Thoracic aorta (tissue), 2 donors: ENCODE measurements at places on chromosomes 2 and 18. TPM values are rescaled to one million over a fixed set of nuclear protein-coding genes. Genes with fewer than 3 reads are reported as not detected.

- no peak for DNase-seq
These were observed 8.4 kb upstream of the HNRNPLL start for GRCh38 chr2:38610851-38611801.

GPR55 gene
- total RNA-seq = not detected

LOXL3 gene
- total RNA-seq = 16.6 TPM

INHA gene
- total RNA-seq = 1.2 TPM

SERPINB3 gene
- not detected for total RNA-seq

DNA sequence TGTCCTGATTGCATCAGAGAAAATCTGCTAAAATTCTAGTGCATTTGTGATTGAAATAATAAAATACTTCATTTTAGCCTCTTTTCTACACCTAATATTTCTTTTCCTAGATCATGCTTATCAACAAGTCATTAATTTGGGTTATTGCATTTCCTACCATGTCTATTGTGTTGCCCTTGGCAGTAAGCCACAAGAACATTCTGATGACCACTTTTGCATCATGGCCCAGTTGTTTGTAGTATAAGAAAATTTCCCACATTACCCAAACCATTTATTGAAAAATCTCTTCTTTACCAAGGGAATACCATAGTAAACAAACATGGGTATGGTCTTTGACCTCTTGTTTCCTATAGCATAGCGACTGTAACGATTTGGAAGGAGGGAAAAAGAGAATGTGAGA, 76.3 kb downstream of the R3HDM1 start:
- DNase-seq = no peak

- DNase-seq = no peak
These were observed 78.3 kb upstream of the PPP1CB start for GRCh38 chr2:28673338-28673737.

PTPRM gene
- 90.3 TPM for total RNA-seq

DNA sequence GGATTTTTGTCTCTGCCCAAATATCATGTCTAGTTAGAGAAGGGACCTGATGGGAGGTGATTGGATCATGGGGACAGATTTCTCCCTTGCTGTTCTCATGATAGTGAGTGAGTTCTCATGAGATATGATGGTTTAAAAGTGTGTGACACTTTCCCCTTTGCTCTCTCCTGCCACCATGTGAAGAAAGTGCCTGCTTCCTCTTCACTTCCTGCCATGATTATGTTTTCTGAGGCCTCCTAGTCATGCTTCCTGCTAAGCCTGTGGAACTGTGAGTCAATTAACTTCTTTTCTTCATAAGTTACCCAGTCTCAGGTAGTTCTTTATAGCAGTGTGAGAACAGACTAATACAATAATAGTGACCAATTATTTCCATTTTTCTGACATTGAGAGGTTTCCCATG, 167.3 kb upstream of the CYRIA start:
- DNase-seq = no peak

GRCh38 chr2:241738040-241738686, 3.7 kb downstream of the D2HGDH start:
- DNase-seq = no peak

DNA sequence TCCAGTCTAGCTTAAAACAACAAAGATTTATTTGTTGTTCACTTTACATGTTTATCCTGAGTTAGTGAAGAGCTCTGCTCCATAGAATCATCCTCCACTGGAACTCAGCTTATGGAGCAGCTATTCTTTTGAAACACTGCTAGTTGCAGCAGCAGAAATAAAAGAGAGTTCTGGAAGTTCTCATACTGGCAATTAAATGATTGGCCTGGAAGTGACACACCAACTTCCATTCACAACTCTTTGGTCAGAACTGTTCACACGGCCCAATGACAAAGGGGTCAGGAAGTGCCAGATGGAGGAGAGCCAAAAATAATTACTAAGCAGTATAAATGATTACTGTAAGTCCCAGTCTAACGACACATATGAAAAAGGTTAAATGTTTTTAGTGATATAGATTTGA, 39.1 kb downstream of the FBXO11 start:
- no peak for DNase-seq

DNA sequence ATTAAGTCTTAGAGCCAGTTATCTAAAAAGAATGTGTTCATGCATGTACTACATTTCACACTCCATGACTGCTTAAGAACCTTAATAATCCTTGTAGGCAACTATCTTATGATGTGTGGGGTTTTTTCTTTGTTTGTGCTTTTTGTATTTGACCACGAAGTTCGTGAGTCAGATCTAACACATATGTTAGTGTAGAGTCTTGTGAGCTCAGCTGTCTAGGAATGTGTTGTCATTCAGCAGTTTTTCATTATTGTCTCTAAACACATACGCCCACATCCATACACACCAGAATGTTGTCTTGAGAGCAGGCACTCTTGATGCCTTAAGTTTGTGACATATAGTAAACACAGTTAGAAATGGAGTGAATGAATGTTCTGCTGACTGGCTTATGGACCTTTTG, 38.4 kb downstream of the CAB39 start:
- no peak for DNase-seq

- DNase-seq = no peak
These were observed 256.5 kb downstream of the CELF4 start for GRCh38 chr18:37309059-37309458.

DUSP11 gene
- 24.1 TPM for total RNA-seq

CAPN10 gene
- total RNA-seq = 38.2 TPM

DNA sequence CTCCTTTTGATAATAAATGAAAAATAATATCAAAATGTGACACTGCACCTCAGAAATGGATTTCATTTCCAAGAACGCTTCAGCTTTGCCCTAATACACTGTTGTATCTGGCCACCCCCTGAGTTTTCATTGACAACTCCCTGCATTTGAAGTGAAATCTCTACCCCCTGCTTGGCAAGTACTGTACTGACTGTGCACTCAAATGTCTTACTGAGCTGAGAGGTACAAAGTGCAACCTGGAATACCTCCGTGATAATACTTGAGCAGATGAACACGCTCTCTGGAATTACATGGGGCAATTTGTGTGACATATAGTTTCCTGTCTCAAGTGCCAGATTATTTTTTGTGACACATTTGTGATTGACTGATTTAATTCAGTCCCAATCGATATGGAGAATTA, 231.1 kb downstream of the LRP1B start:
- DNase-seq = no peak

DNA sequence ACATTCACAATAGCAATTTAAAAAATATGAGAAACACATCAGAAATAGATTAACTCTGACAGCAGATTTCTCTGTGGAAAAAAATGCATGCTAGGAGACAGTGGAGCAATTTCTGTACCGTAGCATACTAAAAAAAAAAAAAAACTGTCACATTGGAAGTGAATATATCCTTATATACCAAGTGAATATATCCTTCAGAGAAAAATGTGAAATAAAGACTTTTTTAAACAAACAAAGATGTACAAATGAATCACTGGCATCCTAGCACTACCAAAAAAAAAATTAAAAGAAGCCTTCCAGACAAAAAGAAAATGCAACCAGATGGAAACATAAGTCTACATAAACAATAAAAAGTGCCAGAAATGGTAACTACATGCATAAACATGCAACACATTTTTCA, 169.4 kb downstream of the NBAS start:
- DNase-seq = no peak

DNA sequence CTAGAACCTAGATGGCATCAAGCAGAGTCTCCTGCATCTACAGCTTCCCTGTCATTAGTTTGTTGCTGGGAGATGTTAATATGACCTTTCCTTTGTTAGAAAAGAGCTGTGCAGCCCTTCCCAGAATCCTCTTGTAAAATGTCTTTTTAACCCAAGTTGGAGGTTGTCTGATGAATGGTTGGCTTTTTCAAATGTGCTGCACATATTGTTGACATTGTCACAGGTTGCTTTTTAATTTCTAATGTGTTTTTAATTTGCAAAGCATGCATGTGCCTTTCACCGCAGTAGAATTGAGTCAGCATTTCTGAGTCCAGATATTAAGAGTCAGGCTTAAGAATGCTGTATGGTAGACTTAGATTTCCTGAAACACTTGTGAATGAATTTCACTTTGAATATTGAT, 120.8 kb downstream of the GREB1L start:
- DNase-seq = no peak

AFF3 gene
- total RNA-seq = 9.9 TPM

- no peak for DNase-seq
These were observed 88.4 kb upstream of the AFF3 start for GRCh38 chr2:100230754-100231153.

DNA sequence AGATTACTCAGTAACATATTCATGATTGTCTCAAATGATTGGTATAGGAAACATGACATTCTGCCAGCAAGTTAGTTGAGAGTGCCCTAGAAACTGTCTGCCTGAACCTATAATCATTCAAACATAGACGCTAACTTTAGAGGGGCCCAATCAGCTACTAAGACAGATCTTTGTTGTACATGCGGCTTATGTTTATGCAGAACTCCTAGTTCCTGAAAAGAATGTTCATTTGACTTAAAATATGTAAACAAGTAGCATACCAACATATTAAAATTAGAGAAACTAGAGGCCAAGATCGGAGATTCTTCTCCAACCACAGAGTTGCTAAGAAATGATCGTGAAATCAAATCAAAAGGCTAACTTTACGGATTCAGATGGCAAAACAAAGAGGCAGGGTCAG, 4.2 kb upstream of the METAP1D start:
- DNase-seq = no peak
